ENCODE measurements at places on chromosomes 7 and 10.
A peak's percentile ranks its signal among the peaks of the same experiment; 100 is the strongest.

DNA sequence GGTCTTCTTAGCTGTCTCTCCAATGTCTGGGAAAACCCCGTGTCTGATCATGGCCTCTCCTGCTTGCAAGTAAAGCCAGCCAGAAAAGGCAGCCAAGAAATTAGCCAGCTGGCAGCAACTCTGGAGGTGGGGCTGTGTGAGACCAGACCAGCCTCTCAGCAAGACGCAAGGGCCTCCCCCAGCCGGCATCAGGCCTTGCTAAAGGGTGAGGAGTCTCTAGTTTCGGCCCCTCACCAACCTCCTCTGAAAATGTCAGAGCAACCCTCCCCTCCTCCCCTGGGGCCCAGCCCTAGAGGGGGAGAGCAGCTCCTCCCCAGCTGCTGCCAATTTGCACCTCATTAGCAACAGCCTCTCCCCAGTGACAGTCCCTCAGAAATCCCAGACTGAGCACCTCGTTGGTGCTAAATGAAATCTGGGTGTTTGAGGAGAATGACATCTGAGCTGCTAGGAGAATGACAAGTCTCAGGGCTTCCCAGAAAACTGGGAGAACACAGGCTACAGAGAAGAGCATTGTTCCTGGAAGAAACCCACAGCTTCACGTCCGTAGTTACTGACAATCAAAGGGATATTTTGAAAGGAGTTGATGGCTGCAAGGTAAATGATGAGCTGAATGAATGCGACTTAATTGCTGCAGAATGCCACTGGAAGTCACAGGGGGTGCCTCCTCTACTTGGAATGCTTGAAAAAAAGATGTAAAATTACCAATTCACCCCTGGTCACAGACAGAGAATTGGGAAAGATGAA lies 25.9 kb downstream of the DGKI start:
- no peak for DNase-seq

GRCh38 chr7:15609287-15609686 lies 47.5 kb upstream of the AGMO start:
- DNase-seq, result no peak

- DNase-seq, result no peak
Observed at GRCh38 chr7:11491811-11492210, 340.2 kb downstream of the THSD7A start.

DNA sequence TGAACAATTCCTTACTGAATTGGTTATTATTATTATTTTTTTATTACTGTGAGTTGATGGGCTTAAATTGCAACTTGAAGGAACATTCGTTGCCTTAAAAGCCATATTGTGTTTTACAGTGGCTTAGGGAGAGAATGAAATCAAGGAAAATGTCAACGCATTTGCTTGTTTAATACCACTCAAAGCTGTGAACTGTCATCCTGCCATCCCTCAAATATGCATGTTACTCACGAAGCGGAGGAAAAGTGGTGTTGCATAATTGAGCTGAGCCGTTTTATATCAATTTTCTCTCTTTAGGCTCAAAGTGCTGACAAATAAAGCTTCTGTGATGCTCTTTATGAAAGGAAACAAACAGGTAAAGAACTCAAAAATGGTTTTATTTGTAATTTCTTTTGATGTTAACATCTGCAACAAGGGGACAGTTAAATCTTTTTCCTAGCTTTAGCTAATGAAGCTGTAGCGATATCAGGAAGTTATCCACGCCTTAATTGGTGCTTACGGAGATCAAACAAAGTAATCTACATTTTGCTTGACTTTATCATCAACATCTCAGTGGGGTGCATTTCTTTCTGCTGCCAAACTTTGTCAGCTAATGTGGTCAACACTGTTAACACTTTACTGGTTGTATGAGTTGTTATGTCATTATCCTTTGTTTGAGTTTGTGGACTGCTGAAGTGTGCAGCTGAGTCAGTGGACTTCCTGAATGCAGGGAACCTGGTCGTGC lies 33.1 kb downstream of the GLRX3 start:
- DNase-seq, result no peak

DNA sequence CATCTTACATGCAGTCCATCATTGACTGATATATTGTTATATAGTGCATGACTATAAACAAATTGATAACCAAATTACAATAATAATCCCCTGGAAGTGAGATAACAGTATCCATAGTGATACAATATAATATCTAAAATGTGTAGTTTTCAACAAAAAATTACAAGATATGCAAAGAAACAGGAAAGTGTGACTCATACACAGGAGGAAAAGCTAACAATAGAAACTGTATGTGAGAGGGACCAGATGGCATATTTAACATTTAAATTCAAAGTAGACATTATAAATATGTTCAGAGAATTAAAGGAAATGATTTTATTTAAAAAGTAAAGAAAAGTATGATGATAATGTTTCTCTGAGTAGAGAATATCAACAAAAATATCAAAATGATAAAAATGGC lies 8.0 kb downstream of the OR9A2 start:
- DNase-seq, result no peak

DNA sequence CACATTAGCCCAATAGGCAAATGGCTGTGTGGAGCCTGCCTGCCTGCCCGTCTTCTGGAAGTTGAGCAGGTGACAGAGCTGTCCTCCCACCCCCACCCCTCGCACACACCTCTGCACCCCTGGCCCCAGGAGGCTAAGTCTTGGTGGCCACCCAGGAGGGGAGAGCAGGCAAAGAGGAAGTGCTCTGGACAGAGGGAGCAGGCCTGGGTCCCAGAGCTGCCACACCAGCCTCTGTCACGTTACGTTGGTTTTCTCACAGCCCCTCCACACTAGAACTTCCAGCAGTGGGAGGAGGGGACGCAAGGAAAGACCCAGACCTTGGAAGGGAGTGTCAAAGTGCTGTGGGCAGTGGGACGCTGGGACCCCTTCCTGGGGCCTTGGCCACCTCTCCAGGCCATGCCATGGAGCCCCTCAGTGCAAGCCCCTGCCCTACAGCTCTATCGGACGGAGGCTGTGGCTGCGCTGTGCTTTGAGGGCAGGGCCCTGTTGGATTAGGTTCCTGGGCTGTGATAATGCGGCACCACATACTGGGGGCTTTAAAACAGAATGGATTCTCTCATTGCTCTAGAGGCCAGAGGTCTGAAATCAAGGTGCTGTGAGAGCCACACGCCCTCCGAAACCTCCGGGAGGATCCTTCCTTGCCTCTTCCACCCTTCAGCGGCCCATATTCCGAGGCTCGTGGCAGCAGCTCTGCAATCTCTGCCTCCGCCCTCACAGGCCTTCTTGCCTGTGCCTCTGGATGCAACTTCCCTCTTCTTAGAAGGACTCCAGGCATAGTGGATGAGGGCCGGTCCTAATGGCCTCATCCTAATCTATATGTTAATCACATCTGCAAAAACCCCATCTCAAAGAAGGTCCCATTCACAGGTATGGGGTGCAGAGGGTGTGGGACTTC lies 9.9 kb downstream of the PRKAG2 start:
- DNase-seq, result no peak

DNA sequence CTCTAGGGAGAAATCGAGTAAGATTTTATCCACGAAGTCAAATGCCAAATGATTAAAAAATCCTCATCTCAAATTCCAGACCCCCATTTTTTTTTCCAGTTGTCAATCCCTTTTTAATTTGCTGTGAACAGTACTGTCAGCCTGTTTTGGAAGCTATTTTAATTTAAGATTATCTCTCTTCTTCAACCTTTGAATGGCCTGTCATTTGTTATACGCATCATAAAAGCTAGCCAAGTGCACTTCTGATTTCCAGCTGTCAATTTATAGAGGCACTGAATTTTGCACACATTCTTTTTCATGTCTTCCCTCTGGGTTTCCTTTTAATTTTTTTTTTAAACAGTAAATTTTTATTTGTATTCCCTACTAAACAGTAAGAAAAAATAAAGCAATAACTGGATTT lies 336.4 kb upstream of the HGF start:
- DNase-seq, result no peak

DNA sequence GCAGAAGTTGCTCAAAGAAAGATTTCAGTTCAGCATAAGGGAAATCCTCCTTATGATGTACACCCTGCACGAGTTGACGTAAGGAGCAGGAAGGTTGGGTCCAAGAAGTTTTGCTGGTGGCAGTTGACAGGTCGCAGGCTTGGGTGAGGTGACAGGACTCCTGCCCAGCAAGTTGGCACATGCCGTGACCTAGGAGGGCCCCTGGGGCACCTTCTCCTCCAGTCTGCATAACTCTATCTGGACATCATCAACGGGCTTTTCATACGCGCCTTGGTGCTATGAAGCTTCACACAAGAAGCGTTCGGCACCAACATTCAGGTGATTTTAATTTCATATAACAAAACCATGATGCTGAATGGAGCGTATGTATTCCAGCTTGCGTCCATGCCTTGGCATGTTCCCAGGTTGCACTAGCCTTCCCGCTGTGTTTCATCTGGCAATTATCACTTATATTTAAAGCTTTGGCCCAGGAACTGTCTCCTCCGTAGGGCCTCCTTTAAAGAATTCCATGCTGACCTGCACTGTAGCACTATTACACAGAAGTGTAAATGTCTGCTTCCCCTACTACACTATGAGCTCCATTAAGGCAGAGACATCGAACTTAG lies 651.6 kb upstream of the FOXK1 start:
- DNase-seq, result no peak

DNA sequence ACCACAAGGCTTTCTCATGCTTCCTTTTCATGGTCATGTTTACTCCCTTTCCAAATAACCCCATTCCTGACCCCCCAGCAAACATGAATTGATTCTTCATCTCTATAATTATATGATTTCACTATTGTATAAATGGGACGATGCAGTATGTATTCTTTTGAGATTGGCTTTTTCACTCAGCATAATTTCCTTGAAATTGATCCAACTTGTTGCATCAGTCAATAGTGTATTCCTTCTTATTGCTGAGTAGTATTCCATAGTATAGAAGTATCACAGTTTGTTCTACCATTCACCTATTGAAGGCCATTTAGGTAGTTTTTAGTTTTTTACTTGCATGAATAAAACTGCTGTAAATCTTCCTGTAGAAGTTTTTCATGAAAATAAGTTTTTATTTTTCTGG lies 264.7 kb downstream of the BAMBI start:
- no peak for DNase-seq

DNA sequence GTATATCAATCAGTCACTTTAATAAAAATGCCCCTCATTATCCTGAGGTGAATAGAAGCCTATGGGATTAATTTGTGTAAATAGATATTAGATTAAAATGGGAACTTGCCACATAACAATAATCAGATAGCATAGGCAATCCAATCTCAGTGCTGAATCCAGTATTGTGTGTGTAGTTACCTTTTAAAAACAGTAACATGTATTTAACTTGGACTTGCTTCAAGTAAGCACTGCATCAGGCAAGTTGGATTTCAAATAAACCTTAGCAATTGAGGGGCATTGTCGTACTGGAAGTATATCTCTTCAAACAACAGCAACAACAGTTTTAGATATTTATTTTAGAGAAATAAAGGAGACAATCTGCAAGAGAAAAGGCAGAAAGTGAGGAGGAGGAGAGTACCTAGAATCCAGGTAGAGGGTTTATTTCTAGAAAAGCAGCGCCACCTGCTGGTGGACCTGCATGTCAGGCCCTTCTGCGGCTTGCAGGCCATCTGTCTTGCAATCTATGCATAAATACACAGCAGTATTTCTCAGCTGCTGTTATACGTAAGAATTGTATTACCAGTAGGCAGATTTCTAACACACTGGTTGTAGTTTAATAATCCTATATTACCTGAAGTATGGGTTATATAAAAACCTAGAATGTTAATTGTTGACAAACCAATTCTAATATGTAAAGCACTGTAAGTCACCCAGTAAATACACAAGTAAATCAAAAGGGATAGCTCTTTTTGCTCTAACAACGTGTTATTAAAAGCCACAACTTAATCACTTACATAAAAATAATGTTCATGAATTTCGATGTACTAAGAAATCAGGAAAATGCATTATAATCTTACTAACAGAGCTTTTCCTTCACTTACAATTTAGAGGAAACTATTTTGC lies 652.8 kb downstream of the KCNMA1 start:
- DNase-seq, result peak; percentile 16

DNA sequence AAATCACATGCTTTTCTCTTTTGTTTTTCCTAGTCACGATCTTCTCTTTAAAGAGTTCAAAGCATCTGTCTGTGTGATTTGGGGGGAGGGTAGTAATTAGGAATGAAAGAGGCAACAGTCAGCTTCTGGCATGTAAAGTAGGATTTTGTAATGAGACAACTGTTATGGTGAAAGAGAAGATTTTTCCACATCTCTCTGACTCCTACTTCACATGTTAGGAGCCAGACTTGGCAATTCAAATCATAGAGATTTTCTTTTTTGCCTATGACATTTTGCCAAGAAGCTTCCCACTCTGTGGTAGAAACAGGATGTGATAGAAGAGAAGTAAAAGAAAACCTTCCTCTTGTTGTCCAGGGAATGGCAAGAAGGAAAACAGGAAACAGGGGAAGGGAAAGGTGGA lies 38.3 kb upstream of the KLHL7 start:
- DNase-seq, result no peak

- no peak for DNase-seq
Observed at GRCh38 chr10:50927522-50928189, 42.2 kb upstream of the A1CF start.

DNA sequence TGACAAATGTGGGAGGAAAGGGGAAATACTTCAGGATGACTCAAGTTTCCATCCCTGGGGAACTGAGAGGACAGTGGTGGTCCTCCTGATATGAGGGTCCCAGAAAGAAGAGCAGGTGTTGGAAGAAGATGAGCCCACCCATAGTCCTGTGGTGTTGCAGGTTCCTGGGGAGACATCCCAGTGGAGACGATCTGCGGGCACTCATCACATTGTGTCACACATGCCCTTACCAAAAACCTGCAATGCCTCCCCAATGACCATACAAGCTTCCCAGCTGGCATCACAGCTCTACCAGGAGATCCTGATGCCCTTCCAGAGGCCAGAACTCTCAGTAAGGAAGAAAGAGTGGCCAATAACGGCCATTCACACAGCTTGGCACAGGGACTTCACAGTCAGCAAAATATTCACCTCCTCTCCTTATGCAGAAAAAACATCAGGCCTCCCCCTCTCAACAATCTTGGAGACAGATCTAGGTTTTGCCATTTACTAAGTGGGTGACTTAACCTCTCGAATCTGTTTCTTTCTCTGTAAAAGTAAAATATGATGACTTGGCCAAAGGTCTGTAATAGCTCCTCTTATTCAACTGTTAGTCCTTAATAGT lies 9.0 kb downstream of the PUS7 start:
- no peak for DNase-seq

- no peak for DNase-seq
Observed at GRCh38 chr10:94631077-94631875, 52.3 kb upstream of the CYP2C18 start.

GRCh38 chr7:92727755-92728154 lies 108.6 kb downstream of the CDK6 start:
- no peak for DNase-seq

DNA sequence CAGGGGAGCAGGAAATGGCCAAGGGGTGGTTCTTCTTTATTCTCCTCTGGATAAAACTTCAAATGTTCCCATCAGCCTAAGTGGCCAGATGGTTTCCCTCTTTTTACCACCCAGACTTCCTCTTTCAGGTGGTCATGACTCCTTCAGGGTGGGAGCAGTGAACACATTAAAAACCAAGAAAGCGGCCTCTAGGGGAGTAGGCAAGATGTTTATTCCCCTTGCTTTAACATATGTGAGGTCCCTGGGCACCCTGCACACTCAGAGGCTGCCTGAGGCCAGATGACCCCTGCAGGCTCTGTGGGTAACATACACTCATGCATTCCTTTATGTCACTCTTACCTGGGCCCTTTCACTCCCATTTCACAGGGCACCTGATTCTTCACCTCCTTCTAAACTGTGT lies 357.4 kb downstream of the ABCA13 start:
- DNase-seq, result no peak

All from effector CD8-positive, alpha-beta T cell (primary cell).